ENCODE measurements at places on chromosomes 13 and 19.

DNA sequence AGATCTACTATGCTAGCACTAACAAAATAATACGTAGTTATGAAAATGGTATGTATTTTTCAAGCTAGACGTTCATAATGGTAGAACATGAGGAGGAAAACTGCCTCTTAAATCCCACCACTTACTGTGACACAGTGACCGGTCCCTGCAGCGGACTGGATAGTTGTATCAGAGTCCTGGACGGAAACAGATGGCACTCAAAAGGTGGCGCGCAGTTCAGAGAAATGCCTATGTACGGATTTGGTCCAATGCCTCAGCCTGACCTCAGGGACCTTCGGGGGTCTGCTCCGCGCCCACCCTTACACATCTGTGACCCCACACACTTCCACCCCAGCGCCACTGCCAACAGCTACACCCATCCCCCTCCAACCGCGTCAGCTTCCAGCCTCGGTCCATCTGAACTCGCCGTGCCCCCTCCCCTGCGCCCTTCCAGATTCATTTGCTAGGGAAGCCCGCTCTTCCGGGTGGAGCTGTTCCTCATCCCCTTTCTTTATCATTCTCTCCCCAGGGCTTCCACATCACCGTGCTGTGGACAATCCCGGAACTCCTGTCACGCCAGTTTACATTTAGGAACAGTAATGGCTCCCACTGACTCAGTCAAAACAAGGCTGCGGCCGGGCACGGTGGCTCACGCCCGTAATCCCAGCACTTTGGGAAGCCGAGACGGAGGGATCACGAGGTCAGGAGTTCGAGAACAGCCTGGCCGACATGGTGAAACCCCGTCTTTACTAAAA lies 792 bp upstream of the LENG8 start:
- DNase-seq: peak; percentile 54

DNA sequence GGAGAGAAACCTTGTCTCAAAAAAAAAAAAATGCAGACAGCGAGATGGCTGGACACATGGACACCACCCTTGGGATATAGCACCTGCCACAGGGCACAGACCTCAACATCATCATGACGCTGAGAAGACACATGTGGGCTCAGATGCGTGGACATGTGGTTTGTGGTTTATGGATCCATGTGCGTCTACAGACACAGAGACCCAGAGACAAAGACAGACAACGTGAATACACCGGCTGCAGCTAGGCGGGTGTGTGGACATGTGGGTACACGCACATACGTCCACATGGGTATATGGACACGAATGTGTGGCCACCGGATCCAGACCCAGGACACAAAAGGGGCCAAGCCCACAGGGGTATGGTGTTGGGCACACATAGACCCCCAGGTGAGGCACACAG lies 1.3 kb downstream of the TNFSF14 start:
- peak; percentile 17 for DNase-seq

DNA sequence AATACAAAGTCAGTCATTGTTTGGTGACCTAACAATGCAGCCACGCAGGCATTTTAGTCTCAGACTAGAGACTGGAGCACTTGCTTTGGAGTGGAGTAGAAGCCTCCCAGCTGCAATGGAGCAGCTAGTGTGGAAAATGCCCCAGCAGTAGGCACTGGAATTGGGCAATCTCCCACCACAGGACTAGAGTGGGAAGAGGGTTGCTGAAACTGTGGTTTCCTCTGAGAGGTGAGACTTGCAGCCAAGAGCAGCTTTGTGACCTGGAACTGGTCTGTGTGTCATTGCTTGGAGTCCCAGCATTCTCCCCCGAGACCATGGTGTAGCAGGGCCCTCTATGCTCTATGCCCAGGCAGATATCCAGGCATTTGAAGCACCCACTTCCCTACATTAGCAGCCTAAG lies 556.3 kb downstream of the UQCRFS1 start:
- no peak for DNase-seq

- no peak for DNase-seq
Measured at GRCh38 chr19:28577233-28577632, 635.7 kb downstream of the UQCRFS1 start.

- DNase-seq: no peak
Measured at GRCh38 chr13:31172001-31172400, 10.3 kb upstream of the HSPH1 start.

GRCh38 chr19:21474671-21475181 lies 30.7 kb upstream of the ZNF429 start:
- peak; percentile 44 for DNase-seq

DNA sequence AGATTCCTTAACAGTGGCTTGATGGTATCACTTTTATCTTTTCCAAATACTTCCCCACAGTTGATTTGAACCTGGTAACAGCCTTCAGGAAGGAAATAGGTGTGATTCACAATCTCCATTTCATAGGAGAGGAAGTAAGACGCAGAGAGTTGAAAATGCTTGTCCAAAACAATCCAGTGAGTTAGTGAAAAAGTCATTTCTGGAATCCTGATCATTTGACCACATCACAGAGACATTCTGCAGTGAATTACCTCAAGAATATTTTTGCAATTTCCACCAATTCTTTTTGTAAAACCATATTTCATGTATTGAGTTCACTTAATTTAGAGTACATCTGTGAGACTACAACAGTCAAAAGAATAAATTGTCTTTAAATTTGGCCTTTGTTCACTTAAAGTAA lies 292.8 kb downstream of the DCLK1 start:
- no peak for DNase-seq

- DNase-seq: no peak
Measured at GRCh38 chr13:97974773-97975172, 21.3 kb downstream of the IPO5 start.

DNA sequence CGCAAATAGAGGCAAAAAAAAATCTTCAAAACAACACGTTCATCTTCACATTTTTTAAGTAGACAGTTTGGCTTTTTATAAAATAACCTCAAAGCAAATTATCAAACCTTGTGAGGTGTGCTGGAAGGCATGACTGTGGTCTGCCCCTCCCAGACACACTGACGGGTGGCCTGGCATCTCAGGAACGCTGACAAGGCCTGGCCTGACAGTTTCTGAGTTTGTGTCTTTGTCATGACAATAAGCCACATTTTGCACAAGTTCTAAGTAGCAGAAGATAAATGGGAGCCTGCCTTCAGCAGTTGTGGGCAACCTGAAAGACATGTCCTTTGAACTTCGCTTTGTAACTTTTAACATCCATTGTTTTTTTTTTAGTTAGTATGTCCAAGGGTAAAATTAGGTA lies 38.5 kb downstream of the SOX21 start:
- no peak for DNase-seq

DNA sequence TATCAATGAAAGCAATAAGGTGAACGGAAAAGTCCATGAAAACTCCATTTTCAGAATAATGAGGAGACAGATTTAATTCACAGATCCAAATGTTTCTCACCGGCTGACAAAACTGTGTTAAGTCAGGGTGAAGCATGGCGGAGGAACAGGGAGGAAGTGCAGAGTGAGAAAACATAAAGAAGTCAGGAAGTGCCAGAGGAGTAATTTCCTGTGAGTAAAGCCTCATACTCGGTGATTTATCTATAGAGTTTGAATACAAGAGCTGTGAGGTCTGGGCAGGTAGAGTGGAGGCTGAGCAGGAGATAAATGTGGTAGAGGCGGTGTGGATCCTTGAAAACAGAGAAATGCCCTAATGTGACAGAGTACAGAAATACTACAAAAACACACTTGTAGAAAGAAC lies 11.4 kb downstream of the CARD8 start:
- no peak for DNase-seq

DNA sequence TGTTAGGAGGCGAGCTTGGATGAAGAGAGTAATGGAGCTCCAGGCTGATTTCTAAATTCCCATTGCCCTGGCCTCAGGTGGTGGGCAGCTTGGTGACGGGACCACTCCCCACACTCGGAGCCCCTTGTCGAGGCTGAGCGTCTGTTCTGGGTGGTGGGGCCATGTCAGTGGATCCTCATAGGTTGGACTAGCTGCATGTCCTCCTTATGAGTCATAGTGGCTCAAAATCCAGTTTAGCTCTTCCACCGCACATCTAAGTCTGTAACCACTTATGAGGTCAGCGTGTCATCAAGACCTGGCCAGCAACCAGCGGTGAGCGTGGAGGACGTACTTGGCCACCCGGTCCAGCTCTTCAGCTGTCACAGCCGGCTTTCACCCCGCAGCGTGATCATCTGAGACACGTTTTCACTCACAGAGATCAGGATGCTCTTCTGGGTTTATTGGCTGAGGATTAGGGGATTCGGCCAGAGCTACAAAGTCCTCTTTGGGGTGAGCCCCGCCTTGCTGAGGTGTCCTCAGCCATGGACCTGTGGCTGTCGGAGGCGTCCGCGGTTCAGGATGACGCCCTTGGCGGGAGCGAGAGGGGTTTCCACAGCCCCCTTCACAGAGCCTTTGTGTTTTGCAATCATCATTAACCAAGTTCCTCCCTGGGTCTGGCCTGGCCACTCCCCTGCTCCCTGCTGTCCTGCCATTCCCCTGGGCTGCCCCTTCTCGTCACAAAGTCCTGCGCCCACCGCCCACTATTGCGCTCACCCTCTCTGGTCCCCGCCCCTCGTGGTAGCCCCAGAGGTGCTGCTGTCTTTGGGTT lies 41.9 kb downstream of the ADPRHL1 start:
- DNase-seq: no peak
